ENCODE measurements at places on chromosomes 6 and 20.

- DNase-seq = no peak
Observed at GRCh38 chr20:37228656-37229055, 33.0 kb downstream of the GHRH start.

DNA sequence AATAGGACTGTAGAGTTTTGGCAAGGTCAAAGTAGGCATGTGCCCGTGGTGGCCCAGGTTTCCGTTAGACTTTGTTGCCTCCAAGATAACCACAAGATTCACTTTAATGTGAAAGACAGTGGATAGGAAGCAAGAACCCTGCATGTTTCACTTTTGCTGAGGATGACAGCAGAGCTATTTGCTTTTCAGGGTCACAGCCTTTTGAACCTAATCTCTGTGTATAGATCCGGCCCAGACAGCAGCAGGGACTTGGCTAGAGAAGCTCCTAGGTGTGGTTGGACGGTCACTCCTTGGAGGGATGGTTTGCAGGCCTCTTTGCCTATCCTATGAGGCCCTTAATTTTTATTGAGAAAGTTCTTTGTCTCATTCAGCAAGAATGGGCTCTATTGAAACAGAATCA is 538.8 kb downstream of the HACE1 start:
- no peak for DNase-seq

DNA sequence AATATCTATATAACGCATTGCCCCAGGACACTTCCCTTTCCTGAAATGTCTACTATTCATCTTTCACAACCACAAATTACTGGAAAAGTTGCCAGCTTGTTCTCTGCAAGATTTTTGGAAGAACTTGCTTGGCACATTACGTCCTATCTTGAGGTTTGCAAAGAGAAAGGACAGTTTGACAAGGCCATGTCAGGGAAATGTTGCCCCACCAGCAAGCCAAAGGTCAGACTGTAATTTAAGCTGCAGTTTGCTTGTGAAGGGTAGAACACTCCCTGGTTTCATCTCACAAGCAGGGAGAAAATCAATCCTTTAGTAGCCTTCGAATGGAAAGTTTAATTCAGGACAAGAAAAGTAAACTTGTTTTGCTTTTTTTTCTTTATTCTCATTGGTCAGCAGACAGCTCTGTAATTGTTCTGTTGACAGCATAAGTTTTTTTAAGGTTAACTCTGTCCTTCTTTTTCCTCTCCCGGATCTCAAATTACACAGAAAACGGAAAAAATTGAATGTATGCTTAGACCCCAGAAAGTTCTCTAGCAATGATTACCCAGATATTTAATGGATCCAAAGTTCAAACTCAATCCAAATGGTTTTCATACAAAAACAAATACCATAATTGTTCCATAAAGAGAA is 541.8 kb upstream of the NRSN1 start:
- DNase-seq = no peak

DNA sequence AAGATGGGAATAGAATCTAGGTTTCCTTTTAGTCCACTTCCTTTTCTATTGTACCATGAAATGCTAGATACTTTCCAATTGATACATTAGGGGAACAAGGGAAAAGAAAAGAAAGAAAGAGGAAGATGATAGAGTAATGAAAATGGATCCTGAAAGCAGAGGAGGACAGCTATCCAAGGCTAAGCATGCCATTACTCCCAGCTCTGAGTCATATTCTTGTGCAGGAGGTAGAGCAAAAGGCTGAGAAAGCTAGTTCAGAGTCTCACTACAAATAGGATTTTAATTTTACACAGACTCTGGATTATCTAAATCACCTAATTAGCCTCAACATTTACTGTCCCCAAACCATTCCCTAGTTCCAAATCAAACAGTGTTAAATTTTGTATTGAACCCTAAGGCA is 23.6 kb downstream of the RWDD2A start:
- no peak for DNase-seq

- DNase-seq = no peak
Observed at GRCh38 chr6:158638324-158638854, 6.2 kb downstream of the DYNLT1 start.

- no peak for DNase-seq
Observed at GRCh38 chr6:158568549-158568948, 8.7 kb downstream of the TMEM181 start.

DNA sequence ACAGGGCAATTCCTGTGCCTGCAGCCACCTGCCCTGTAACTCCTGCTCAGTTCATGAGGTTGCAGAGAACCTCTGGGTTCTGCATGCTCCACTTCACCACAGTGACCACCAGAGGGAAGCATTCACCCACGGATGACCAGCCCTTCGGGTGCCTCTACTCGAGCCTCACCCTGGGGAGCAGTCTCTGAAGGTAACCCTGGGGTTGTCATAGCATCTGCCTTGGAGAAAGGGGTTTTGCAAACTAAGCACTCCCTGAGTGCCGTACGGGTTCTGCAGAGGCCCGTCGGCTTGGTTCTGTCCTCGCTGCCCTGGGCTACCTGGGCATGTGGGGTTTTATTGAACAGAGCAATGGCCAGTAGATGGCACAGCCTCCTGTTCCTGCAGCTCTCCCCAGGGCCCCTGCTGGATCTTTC is 10.2 kb upstream of the CST5 start:
- DNase-seq = peak; percentile 61

GRCh38 chr6:80366714-80367113 is 260.2 kb downstream of the BCKDHB start:
- DNase-seq = no peak

- no peak for DNase-seq
Observed at GRCh38 chr20:47139934-47140535, 216.5 kb downstream of the ZMYND8 start.

DNA sequence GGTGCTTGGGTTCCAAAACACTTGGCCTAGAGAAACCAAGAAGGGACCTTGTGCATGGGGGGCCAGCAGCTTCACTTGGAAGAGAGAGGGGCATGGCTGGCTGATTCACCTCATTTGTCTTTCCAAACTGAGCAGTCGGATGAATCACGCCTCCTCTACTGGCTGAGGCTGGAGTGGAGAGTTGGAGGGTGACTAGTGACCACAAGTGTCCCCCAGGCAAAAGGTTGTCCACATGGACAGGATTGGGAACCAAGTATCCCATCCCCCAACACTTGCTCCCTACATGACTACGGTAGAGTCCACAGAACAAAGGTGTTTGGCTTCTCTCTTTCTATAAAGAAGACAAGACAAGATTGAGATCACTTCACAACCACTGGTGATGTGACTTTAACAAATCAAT is 875.6 kb downstream of the QKI start:
- DNase-seq = no peak

DNA sequence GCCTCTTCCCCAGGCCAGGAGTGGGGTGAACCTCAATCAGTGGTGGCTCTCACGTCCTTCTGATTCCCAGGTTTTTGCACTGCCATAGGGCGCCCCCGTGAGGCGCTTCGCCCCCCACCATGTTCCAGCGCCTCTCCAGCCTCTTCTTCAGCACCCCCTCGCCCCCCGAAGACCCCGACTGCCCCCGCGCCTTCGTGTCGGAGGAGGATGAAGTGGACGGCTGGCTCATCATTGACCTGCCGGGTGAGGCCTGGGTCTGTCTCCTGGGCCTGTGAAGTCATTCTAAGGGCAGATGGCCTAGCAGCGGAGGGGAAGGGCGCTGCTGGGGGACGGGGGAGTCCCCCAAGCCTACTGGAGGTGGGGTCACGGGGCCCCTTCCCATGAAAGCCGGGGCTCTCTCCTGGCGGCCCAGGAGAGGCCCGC is 4.5 kb downstream of the TP53INP2 start:
- peak; percentile 53 for DNase-seq

DNA sequence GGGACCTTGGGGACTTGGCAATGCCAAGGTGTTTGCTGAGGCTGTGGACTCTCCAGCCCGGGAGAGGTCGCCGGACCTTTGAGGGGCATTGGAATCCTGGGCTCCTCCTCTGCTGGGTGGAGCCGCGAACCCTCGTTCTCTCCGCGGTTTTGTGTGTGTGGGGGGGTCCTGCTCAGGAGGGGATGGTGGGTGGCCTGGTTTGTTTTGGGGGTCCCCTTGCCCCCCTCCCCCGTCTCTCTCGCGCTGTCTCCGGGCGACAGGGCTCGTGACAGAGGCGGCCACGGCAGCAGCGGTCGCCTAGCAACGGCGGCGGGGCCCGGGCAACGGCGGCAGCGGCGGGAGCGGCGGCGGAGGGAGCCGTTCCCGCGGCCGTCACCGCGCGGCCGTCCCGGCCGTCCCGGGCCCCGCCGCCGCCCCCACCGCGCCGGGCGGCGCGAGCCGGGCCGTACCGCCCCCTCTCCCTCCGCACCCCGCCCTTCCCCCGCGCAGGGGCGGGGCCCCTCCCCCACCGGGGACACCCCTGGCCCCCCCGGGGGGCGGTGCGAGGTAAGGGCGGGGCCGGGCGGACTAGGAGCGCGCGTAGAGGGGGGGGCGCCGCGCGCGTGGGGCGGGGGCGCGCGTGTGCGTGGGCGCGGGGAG is 7.8 kb downstream of the SYNGAP1 start:
- DNase-seq = peak; percentile 54

- DNase-seq = no peak
Observed at GRCh38 chr20:54292185-54292584, 84.3 kb downstream of the PFDN4 start.

- no peak for DNase-seq
Observed at GRCh38 chr6:114344246-114344970, 1.6 kb upstream of the HS3ST5 start.

DNA sequence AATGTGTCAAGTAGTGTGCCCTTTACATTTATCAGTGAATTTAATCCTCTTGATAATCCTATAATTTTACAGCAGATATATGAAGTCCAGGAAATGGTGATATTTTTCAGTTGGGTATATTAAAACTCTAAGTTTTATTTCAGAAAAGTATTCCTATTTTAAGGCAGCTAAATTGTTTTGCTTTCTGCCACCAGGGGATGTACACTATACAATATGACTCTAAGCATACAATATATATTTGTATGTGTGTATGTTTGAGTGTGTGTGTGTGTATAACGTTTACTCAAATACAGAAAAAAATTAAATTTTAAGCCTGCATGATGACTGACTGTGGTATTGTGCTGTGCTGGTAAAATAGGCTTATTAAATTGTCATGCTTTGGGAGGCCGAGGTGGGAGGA is 102.0 kb upstream of the RUNX2 start:
- DNase-seq = no peak

- no peak for DNase-seq
Observed at GRCh38 chr6:64777941-64778785, 928.9 kb downstream of the EYS start.

GRCh38 chr6:16441262-16441661 is 202.9 kb downstream of the GMPR start:
- DNase-seq = no peak

GRCh38 chr6:4568138-4568537 is 208.1 kb upstream of the CDYL start:
- no peak for DNase-seq

GRCh38 chr20:8602389-8603116 is 466.3 kb upstream of the PLCB4 start:
- no peak for DNase-seq

GRCh38 chr20:19993958-19994669 is 23.0 kb upstream of the NAA20 start:
- no peak for DNase-seq

DNA sequence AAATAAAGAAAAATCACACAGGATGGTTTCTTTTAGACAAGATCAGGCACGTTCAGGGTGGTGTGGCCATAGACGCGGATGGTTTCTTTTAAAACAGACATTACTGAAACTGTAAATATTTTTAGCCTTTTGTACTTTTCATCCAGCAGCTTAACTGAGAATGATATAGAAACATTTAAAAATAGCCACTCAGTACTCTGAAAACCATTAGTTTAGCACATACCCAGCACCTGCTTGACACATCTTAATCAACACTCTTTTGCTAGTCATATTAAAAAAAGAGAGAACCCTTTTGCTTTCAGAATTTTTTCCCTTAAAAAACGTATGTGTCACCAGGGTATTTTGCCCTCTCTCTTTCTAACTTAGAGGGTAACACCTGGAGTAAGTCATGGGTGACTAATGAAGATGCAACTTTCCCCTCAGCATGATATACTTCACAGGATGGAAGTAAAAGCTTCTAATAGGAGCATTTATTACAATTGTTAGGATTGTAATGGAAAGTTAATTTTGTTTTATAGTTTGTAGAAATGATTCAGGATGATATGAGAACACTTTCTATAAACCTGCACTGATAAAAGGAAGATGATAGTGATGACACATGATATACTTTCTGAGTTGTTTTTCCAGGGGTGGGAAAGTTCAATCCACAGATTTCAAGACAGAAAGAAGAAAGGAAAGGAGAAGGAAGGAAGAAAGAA is 45.2 kb downstream of the BACH2 start:
- no peak for DNase-seq

- no peak for DNase-seq
Observed at GRCh38 chr6:93749930-93750329, 330.6 kb upstream of the EPHA7 start.

DNA sequence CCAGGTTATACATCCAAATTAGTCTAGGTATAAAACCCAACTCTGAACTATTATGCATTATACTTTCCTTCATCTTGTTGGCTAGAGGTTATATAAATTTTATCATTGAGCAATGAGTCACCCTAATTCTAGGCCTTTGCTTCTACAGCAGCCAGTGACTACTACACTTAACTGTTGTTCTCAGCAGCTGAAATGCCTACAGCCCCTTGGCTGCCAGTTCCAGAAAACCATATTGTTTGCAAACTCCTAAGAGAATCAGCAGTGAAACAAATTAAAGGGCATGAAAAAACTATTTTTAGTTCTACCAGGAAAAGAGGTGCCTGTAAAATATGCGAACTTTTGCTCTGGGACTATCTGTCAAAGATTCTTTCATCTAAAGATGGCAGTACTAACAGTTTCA is 292.8 kb downstream of the FRK start:
- no peak for DNase-seq

- DNase-seq = no peak
Observed at GRCh38 chr20:17456279-17456678, 74.9 kb downstream of the BFSP1 start.

- no peak for DNase-seq
Observed at GRCh38 chr6:63322981-63323380, 3.2 kb upstream of the LGSN start.

DNA sequence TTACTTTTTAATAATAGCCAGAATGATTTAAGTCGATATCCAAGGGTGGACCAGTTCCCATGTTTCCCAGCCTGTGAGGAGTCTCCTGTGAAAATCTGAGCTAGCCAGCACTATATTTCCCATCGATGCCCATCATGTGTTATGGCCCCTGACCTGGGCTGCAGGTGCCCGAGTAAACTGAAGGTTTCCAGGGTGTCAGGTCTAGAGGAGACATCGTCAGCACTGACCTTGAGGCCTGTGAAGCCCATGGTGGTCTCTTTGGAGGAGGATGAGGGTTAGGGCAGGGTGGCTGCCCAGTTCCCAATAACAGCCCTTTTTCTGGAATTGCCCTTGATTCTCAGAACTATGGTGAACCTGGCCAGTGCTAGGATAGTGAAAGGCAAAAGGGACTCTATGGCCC is 63.0 kb upstream of the TOP1 start:
- no peak for DNase-seq

DNA sequence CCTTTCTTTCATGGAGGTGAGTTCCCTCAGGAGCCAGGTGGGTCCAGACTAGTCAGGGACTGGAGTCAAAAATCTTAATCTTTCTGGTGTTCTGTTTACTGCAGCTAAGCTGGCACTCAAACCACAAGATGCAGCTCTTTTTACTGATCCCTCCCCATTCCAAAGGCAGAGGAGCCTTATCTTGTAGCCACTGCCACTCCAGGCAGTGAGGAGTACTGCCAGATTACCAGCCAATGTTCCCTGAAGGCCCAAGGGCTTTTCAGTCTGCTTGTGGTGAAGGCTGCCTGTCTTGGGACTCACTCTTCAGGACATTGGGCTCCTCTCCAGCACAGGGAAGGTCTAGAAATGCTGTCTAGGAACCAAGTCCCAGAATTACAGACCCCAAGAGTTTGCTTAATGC is 490.4 kb upstream of the ADGRB3 start:
- no peak for DNase-seq

- no peak for DNase-seq
Observed at GRCh38 chr6:152952045-152952444, 30.8 kb downstream of the FBXO5 start.
